ENCODE measurements at places on chromosomes 1 and 21.

DNA sequence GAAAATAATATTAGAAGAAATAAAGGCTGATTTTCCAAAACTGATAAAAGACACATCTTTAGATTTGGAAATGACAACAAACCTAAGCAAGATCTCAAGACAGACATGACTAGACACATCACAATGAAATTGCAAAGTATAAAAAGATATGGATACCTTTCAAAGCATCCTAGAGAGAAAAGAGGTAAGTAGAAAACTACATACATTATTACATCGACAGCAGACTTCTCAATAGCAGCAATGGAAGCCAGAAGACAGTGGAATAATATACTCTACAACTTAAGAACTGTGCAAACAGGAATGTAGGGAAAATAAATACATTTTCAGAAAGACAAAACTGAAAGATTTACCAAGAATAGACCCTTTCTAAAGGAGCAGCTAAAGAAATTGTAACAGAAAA is 50.2 kb downstream of the DENND1B start:
- no peak for DNase-seq

DNA sequence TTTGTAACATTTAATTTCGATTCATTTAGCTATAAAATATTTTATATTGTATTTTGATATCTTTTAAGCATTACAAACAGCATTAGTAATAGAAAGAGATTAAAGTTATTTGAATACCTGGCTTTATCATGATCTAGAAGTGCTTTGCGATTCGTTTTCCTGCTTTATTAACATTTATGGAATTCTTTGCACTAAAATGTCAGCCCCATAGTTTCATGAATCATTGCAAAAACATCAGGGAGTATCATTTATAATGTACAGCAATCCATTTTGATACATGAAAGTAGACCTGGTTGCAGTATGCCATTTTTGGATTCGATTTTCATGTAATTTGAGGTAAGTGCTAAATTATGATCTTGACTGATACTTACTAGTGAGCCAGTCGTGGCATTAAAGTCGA is 108.0 kb upstream of the DPYD start:
- no peak for DNase-seq

GRCh38 chr1:31541194-31541593 is 35.1 kb upstream of the TINAGL1 start:
- DNase-seq = peak; percentile 31

DNA sequence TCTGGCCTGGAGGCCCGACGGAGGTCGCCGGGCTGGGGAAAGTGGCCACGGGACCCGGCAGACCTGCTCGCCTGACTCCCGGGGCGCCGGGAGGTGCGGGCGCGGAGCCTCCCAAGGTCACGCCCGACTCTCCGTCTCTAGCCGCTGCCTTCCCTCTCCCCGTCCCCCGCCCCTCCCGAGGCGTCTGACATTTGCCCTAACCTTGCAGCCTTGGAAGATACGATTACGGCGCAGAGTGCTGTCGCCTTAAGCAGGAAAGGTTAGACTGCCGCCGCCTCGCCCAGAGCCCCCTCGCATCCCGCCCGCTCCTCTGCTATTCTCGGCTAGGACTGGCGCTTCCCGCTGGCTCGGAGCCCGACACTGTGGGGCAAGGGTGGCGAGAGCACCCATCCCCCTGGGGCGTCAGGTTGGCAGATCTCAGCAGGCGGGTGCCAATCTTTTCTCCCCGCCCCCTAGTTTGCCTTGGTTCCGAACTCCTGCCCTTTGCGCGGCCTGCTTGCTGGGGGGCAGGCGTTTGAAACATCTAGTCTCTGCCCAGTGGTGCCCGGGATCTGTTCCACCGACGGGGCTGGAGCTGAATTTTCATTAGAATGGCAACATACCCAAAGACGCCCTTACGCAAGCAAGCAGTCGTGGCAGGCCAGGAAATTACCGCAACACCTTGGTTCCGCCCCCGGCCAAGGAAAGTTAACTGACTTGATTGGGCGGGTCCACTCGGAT is 835 bp downstream of the PGM1 start:
- DNase-seq = peak; percentile 2

DNA sequence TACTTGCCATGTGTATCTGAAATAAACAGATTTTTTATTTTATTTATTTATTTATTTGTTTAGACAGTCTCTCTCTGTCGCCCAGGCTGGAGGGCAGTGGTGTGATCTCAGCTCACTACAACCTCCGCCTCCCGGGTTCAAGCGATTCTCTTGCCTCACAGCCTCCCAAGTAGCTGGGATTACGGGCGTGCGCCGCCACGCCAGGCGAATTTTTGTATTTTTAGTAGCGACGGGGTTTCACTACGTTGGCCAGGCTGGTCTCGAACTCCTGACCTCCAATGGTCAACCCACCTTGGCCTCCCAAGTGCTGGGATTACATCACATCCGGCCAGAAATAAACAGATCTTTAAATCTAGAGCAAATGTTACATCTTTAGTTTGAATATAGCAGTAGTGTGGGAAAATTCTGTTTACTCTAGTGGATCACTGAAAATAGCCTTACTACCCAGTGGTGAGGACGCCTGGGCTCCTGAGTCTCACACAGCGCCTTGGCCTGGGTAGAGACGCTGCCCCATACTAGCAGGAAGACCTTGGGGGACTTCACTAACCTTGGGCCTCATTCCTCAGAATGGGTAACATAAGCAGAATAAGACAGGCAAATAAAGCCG is 709 bp downstream of the GART start:
- peak; percentile 18 for DNase-seq

- peak; percentile 99 for DNase-seq
Observed at GRCh38 chr1:214439352-214440119, 111.9 kb downstream of the PTPN14 start.

GRCh38 chr1:218299416-218299815 is 14.3 kb downstream of the RRP15 start:
- DNase-seq = no peak

DNA sequence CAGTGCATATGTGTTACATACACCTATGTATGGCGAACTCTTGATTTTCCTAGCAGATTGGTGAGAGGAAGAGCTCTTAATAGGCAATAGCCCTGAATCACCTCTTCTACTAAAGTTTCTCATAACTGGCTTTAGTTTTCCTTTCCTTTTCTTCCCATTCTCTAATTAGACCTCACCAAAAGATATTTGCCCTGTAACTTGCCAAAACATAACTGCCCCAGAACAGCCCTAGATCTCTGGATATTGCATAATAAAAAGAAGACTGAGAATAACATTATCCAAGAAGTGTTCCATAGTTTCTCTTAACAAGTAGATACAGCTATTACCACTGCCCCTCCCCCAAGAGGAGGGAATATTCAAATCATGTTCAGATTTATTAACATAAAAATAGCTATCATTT is 16.3 kb downstream of the SGIP1 start:
- no peak for DNase-seq

DNA sequence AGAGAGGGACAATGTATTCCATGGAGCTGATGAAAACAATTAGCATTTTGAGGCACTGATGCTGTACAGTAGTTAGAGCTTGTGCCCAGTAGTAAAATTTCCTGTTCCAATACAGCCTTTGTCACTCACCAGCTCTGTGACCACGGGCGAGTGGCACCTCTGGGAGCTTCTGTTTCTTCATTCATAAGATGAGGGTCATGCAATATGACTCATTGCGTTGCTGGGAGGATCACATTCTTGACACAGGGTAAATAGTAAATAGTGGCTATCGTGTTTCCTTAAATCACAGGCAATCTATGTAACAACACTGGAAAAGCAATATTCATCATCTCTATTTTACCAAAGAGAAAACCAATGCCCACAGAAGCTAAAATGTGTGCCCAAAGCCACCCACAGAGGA is 4.5 kb upstream of the LRRC52 start:
- no peak for DNase-seq

GRCh38 chr1:70536708-70537366 is 125.8 kb downstream of the CTH start:
- DNase-seq = no peak

- no peak for DNase-seq
Observed at GRCh38 chr1:193216920-193217319, 30.5 kb upstream of the B3GALT2 start.

DNA sequence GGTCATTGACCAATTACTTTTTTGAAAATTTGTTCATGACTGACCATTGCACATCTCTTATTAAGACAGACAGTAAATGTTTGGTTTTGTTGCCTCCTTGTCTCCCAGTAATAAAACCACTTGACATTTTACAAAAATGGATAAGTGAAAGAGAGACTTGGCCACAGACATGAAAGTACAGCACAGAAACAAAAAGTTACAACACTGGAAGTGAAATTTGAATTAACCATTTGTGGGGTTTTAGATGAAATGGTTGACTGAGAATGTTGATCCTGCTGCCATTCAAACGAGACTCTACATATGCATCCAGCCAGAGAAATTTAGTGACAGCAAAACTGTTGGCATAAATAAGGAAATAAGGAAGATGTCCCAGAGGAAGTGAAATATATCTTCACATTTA is 79.3 kb upstream of the B3GALT2 start:
- DNase-seq = no peak

DNA sequence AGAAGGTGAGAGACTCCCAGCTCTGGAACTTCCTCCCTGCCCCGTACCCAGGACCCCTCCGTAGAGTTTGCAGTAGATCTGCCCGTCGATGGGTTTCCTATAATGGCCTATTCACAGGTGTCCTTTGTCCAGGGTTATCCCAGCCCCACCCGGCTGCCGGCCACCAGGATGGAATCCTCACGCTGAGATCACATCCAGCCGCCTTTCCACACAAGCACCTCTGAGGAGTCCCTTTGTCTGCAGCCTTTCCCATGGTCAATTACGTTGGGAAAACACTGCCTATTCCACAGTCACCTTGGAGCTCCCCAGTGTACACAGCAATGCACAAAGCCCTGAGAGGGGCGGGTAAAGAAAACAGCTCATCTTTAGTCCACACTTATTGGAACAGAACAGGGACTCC is 190.0 kb upstream of the EDN2 start:
- no peak for DNase-seq

DNA sequence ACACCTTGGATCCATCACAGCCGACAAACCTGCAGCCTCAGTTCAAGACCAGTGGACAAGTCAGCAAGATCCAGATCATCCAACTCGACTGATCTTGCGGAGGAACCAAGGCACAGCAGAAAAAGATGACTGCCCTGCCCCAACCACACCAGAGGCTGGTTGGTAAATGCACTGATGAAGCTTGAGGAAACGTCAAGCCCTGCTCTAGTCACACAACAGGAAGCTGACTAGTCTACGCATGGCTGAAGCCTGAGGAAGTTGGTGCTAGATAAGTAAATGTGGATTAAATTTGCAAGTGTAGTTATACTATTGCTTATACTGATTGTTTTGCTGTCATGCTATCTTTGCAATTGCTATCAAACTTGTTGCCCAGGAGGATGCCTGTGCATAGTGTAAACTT is 89.0 kb downstream of the LIPI start:
- DNase-seq = no peak

- DNase-seq = no peak
Observed at GRCh38 chr21:43342301-43342881, 84.5 kb downstream of the SIK1 start.

DNA sequence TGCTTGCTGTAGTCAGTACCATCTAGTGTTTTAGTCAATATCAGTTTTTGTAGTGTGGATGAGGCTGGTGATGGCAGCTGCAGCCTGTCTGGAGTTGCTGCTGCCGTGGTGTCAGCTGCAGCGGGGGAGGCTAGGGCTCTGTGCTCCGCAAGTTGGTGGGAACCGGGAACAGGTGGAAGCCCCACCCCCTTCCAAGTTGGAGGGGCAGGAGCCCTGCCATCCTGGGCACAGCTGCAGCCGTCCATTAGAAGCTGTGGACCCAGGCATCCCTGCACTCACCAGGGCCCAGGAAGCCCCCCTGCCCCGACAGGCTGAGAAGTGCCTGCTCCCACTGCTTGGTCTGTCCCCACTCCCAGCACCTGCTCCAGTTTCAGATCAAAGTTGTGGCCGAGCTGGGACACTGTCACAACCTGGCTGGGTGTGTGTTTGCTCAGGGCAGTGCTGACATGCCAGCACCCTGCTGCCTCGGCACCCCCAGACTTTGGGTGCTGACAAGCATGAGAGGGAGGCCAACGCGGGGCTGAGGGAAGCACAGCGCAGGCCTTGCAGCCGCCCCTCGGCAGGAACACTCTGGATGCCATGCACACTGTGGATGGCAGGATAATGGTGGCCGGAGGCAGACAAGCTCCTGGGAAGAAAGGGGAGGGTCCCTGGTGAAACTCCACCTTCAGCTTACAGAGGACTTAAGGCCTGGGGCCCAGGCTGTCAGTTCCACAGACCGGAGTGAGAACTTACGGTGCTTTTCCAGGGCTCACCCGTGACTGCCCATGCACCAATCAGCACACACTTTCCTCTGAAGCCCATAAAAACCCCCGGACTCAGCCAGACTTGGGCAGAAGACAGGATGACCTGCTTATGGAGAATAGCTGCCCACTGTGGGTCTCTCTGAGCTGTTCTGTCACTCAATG is 86.9 kb downstream of the ADARB1 start:
- DNase-seq = no peak

GRCh38 chr1:26536081-26536480 is 6.5 kb downstream of the RPS6KA1 start:
- no peak for DNase-seq

DNA sequence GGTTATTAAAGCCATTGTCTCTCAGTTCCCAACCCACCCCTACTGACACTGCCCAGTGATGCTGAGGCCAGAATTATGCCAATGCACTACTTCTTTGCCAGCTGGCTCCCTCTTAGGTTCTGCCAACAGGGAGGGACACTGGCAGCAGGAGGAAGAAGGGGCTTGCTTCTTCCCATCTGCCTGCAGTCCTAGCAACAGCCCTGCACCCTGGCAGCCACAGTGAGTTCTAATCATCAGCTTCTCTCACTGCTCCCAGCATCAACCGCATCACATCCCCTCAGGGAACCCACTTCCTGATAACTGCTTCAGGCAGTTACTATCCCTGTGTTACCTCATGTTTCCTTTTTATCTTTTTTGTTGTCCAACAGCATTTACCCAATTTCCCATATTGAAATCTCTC is 86.2 kb downstream of the UBR4 start:
- DNase-seq = no peak

DNA sequence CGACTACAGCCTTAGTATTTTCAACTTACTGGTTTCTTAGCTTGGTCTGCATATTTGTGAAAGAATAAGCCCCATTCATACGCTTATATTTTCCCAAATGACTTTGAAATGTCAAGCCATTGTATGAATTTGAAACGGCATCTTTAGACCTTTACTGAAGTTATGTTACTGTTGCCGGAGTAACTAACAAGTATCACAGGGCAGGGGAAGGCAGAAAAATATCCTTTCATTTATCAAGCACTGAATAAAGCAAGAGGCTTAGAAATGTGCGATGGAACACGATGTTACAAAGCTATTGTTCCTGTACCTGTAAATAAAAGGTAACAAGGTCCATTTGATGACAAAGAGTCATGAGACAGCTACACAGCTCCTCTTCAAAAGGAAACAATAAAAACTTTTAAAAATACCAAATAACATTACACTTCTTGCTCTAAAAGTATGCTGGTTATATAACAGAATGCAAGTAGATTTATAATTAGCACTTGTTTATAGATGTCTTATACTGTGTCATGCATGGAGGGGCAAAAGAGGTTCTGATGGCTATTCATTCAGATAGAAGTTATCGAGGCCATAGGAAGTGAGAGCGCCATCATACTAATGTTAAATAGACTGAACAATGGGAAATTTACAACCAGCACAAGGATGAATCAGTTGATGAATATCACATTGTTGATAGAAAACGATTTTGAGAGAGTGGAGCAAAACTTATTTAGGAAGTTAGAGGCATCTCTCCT is 322.6 kb downstream of the RGS7 start:
- DNase-seq = no peak

Measured in SHP77 treated with DMSO at 0.1 percent for 48 hours (cell line).